ENCODE measurements at places on chromosomes 12 and 14.

DNA sequence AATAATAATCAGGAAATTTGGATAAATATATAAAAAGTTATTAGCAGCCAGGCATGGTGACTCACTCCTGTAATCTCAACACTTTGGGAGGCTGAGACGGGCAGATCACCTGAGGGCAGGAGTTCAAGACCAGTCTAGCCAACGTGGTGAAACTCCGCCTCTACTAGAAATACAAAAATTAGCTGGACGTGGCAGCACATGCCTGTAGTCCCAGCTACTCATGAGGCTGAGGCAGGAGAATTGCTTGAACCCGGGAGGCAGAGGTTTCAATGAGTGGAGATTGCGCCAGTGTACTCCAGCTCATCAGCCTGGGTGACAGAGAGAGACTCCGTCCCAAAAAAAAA is 64.5 kb downstream of the SYT1 start:
- DNase-seq: no peak

DNA sequence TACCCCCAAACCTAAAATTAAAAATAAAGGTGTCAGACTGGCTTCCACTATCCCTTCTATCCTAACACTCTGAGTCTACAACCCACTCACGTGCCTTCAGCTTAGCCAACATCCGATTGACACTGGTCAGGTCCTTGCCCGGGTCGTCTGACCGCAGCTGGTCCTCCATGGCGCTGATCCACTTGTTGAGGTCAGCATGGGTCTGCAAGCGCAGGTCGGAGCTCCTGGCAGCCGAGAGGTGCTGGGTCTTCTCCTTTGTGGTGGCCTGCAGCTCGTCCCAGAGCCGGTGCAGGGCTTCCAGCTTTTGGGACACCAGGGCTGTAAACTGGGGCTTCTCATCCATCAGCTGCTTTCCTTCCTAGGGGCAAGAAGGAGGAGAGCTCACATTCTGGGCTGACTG is 78.0 kb downstream of the PLEKHG3 start:
- DNase-seq: no peak

- DNase-seq: no peak
Observed at GRCh38 chr12:29682088-29682487, 101.7 kb downstream of the TMTC1 start.

DNA sequence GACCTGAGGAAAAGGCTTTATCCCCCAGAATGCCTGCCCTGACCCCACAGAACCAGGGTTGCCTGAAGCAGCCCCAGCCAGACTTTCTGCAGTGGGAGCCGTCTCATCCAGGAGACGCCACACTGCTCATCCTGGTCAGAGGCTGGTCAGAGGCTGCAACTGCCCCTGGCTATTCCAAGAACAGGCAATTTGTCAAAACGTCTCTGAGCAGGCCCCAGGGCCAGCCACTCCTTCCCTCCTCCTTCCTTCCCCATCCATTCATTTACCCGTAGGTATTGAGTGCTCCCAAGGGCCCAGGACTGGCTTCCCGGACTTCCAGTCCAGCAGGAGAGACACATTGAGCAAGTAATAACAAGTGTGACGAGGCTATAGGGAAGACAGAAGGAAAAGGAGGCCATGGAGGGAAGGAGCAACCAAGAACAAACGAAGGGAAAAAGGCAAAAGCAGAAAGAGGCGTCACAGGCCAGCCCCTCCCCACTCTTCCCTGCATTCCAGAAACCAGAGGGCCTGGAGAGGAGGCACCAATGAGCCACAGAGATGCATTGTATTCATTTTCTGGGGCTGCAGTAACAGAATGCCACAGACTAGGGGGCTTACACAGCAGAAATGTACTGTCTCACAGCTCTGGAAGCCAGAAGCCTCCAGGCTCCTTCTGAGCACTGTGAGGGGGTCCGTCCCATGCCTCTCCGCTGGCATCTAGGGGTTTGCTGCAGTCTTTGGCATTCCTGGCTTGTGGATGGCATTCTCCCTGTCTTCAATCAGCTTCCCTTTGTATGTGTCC is 21.0 kb upstream of the CD9 start:
- peak; percentile 91 for DNase-seq

- DNase-seq: no peak
Observed at GRCh38 chr14:45364565-45365156, 111.7 kb upstream of the MIS18BP1 start.

GRCh38 chr12:89418228-89418910 is 66.1 kb upstream of the DUSP6 start:
- DNase-seq: no peak

DNA sequence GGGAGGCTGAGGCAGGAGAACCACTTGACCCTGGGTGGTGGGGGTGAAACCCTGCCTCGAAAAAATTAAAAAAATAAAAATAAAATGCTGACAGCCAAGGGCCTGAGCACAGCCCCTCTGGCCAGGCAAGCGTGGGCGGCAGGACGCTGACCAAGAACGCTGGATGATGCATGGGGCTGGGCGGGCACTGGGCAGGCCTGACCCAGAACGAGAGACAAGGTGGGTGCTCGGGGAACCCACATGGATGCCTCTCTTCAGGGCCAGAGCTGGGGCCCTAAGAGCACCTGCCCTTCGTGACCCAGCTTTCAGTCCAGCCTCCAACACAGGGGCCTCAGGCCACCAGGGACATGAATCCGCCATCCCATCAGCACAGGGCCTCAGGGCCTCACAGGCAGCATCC is 11.3 kb downstream of the GALNT9 start:
- DNase-seq: no peak

DNA sequence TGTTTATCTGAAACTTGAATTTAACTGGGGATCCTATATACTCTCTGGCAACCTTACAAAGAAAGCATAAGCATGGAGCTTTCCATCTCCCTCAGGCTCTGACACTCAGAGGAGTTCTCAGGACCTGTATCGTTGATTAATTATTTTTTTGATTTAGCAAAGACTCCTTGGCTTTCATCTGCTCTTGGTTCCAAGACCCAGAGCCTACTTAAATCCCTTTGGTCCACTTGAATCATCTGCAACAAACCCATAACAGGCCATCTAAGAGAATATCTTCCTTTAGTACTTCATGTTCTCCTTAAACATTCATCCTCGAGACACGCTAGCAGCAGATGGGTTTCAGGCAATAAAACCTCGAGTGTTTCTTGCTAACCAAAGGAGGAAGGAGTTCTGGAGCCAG is 85.4 kb downstream of the ZFP36L1 start:
- DNase-seq: no peak

- DNase-seq: no peak
Observed at GRCh38 chr12:100557357-100557756, 16.1 kb upstream of the GAS2L3 start.

DNA sequence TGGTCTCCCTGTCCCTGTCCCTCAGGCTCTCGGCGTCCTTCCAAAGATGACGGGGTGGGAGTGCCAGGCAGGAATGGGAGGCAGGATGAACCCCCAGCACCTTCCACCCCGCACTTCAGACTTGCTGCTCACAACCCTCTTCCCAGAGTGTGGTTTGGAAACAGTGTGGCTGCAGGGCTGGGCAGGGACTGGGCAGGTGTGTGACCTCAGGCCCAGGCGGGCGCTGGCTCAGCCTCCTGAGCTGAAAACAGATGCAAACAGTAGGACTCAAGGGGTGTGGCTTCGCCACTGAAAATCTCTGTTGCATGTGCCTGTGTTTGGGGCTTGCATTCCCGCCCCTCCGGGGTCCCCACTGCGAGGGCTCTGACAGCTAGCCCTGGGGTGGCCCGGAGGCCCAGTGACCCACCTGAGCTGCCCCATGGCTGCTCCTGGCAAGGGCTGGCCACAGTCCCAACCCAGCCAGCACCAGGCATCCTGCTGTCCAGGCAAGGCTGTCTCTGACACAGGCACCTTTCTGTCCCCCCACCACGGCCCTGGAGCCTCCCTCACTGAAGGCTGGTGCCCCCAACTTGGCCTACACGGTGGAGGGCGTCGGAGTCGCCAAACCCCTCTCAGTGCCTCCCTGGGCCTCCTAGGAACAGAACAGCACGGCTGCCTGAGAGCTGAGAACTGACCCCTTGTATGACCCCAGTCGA is 46.1 kb downstream of the BEGAIN start:
- no peak for DNase-seq

DNA sequence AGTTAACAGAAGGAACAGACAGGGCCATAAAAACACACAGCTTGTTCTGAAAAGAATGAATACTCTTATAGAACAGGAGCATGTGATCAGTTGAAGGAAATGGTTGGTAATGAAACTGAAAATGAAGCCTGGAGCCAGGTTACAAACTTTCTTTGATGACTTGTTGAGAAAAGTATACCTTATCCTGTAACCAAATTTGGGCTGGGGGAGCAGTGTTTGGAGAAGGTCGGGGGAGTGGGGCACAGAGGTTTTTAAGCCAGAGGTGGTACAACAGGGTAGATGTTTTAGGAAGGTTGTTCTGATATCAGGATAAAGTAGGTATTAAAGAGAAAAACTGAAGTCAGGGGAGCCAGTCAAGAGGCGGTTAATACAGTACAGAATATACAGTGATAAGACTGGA is 8.2 kb downstream of the GOLT1B start:
- no peak for DNase-seq

- peak; percentile 21 for DNase-seq
Observed at GRCh38 chr12:128138125-128138524, 128.8 kb upstream of the TMEM132C start.

- DNase-seq: peak; percentile 87
Observed at GRCh38 chr14:74616507-74616906, 4.5 kb upstream of the LTBP2 start.

- no peak for DNase-seq
Observed at GRCh38 chr12:55582066-55582465, 9.8 kb downstream of the OR2AP1 start.

DNA sequence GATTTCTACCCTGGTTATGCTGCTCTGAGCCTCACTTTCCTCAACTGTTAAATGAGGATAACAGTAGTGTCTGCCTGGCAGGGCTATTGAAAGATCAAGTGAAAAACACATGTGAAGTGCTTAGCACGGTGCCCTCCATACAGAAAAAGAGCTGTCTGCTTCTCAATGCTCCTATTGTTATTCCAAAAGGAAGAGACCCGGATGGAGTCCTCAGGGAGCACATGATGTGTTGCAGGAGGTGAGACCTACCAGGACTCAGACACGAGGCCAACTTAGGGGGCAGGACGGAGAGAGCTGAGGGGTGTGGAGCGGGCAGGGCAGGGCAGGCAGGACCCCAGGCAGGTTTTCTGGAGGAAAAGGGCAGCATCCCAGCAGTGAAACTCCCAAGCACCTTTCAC is 8.9 kb downstream of the FAIM2 start:
- DNase-seq: no peak

DNA sequence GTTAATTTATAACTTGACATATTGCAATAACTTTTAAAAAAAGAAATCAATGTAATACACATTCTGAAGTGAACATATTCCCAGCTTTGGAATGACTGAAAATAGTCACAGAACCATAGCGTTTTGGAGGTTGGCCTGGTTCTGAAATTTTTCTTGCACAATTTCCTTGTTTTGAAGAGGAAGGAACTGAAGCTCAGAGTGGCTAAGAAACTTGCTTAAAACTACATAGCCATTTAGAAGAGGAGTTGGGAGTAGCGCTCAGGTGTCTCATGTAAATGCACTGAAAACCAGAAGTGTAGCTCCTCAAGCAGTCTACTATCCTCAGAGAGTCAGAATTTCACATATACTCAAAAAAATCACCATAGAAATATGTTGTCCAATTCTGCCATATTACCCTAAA is 41.2 kb downstream of the SLC38A1 start:
- DNase-seq: no peak

Measured in fibroblast of skin of scalp (primary cell).